Aorta (tissue), 5 donors: ENCODE measurements at places on chromosomes 6 and 20. TPM values are rescaled to one million over a fixed set of nuclear protein-coding genes. Genes with fewer than 3 reads are reported as not detected.

Gene RUNX2
- 5.4 TPM for total RNA-seq

Gene ZC3H12D
- total RNA-seq: 1.2 TPM

Gene LST1
- 24.6 TPM for total RNA-seq

Gene CHRNA4
- not detected for total RNA-seq

Gene DEF6
- total RNA-seq: 13.0 TPM

Gene HSF2
- total RNA-seq: 13.9 TPM

Gene PNPLA1
- total RNA-seq: not detected

Gene ADA
- 6.1 TPM for total RNA-seq

Gene PTCRA
- not detected for total RNA-seq

Gene WASF1
- total RNA-seq: 10.3 TPM

Gene DEFB132
- not detected for total RNA-seq

DNA sequence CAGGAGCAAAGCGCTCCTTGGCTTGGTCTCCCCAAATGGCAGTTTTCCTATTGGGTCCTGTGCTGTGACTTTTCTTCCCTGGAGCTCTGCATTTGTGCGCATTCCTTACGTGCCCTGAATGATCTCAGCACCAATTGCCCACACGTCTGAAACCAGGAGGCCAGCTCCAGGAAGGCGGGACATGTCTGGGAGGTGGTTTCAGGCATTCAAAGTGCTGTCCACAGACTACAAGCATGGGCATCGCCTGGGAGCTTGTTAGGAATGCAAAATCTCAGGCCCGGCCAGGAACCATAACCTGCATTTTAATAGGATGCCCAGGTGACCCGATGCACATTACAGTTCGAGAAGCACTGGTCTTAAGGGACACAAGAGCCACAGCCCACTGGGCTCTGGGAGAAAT is 239.6 kb downstream of the ANKRD60 start:
- DNase-seq: peak; percentile 34

GRCh38 chr20:20497242-20497978 is 129.5 kb downstream of the INSM1 start:
- no peak for DNase-seq

- no peak for DNase-seq
Measured at GRCh38 chr6:129860908-129861665, at the start of gene TMEM244. TSS of gene TMEM244 (minus strand) at chr6:129861315. CDS start at chr6:129861188, 127 bp downstream.

- DNase-seq: no peak
Measured at GRCh38 chr6:137150072-137150471, 23.4 kb downstream of the IL22RA2 start.

DNA sequence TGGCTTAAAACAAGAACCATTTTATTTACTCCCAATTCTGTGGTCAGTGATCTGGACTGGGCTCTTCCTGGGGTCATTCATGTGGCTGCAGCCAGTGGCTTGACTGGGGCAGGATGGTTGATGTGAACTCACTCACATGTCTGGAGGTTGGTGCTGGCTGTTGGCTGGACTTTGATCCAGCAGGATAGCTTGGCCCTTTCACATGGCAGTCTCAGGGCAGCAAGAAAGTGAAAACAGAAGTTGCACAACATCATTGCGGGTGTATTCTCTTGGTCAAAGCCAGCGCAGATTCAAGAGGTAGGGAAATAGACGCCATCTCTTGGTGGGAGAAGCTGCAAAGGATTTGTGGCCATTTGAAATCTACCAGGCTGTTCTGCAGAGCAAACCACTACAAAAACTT is 77.2 kb downstream of the MDGA1 start:
- DNase-seq: peak; percentile 20

- no peak for DNase-seq
Measured at GRCh38 chr20:15163632-15164031, 826.2 kb upstream of the FLRT3 start.

- DNase-seq: no peak
Measured at GRCh38 chr6:68975816-68976215, 340.7 kb downstream of the ADGRB3 start.

DNA sequence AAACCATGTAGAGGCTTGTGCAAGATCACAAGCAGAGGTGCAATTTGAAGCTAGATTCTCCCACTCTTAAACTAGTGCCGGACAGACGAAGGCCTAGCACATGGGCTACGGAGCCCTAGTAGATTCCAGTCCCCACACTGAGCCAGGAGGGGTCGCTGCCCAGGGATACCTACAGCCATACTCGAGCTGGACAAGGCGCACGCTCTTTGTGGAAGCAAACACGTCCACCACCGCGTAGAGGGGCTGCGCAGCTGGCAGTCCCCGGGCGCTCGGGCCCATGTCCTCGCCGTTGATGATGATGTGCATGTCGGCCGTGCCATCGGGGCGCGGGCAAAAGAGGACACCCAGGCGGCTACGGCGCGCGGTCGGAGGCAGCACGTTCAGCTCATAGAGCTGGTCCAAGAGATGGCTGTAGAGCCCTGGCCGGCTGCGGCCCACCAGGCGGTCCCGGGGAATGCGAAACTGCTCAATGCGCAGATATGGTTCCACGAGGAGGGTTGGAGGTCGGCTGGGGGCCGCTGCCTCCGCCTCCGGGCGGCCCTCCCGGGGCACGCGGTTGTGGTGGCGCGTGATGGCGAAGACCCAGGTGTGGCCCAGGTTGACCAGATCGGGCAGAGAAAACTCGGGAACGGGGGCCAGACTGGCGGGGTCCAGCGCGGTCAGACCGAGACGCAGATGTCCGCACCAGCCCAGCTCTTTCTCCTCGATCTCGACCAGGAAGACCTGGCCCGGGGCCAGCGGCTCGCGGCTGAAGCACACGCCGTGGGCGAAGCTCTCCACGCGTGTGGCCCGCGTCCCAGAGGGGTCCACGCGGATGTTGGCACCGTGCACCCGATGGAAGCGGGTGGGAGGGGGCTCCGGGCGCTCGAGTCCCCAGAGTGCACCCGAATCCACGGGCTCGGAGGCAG is 677 bp downstream of the NEURL2 start:
- peak; percentile 90 for DNase-seq

- DNase-seq: no peak
Measured at GRCh38 chr6:106469882-106470281, 109.4 kb downstream of the CRYBG1 start.

DNA sequence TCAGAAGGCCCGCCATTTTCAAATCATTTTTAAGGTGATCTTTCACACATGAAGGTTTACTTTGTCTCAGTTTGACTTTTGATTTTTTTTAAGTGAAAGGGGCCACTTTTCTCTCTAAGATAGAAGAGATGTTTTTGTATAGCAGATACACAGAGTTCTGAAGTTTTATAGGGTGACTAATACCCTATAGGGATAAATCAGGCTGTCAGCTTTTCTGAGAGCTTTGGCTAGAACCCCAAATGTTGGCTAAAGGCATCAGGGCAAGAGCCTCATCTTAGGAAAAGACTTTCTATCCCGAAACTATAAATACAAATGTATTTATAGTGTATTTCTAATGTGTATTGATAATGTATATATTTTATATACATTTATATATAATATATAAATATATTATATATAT is 181.4 kb downstream of the TBX18 start:
- DNase-seq: no peak

DNA sequence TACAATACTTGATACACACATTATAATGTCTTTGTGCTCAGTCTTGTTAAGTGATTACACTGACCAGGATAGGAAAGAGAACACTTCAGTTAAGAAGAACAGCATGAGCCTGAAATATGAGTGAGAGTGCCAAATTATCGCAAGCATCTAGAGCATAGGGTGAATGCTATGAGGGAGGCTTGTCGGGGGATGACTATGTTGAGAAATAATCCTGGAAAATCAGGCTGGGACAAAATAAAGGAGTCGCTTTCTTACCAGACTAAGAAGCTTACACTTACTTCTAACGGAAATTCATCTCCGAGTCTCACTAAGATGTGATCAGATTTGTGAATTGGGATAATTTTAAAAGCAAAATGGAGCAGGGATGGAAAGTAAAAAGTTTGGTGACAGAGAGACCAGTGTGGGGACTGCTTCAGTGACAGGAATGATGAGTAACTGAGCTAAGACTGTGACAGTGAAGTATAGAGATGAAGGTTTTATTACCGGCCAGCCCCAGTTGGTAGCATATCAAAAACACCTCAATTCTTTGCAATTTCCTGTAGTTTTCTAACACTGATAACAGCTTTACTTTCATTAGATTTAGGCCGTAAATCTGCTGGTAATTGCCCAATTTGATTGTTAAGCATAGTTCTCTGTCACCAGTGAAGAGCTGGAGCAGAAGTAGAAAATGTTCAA is 48.4 kb upstream of the DEFB112 start:
- DNase-seq: no peak

- DNase-seq: peak; percentile 78
Measured at GRCh38 chr20:46894971-46895905, 595 bp downstream of the EYA2 start.

DNA sequence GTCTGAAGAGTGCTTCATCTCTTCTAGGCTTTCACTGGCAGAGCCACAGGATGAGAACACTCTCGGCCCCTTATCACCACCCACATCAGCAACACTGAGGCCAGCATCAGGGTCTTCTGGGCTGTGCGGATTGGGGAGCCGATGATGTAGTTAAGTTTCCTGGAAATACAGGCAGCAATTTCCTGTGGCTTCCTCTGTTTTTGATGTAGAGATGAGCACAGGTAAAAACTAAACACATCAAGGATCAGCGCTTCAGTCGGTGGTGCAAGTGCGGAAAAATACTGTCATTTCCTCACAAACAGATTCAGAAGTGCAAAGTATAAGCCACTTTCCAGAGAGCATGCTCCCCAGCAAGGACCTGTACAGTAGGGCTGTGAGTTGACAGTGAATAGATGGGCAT is 62.6 kb downstream of the BACH2 start:
- no peak for DNase-seq

- DNase-seq: no peak
Measured at GRCh38 chr20:37501940-37502339, 19.1 kb upstream of the NNAT start.

GRCh38 chr6:139522511-139523220 is 148.2 kb upstream of the CITED2 start:
- DNase-seq: no peak

DNA sequence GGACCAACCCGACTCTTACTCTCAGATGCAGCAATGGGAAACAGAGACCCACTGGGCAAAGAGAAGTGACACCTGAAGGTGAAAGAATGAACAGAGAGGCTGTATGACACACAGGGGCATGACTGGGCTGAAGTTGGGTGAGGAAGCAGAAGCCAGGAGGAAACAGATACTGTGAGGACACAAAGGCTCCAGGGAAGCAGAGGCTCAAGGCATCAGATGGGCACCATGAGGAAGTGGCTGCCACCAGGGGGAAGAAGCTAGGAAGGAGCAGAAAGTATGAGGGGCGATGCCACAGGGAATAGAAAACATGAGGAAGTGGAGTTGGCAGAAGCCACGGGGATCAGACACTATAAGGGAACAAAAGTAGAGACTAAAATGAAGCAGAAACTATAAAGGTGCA is 30.9 kb upstream of the OCSTAMP start:
- no peak for DNase-seq

GRCh38 chr6:17031961-17032360 is 69.9 kb upstream of the STMND1 start:
- DNase-seq: peak; percentile 49

- DNase-seq: no peak
Measured at GRCh38 chr20:46230801-46231282, 77.5 kb downstream of the CDH22 start.

GRCh38 chr20:3239026-3239866 is at the start of gene SLC4A11:
TSS of gene SLC4A11 (minus strand) at chr20:3239190. CDS start at chr20:3239137, 53 bp downstream.
- DNase-seq: peak; percentile 77

- DNase-seq: no peak
Measured at GRCh38 chr20:57504411-57504810, 20.5 kb downstream of the CTCFL start.

DNA sequence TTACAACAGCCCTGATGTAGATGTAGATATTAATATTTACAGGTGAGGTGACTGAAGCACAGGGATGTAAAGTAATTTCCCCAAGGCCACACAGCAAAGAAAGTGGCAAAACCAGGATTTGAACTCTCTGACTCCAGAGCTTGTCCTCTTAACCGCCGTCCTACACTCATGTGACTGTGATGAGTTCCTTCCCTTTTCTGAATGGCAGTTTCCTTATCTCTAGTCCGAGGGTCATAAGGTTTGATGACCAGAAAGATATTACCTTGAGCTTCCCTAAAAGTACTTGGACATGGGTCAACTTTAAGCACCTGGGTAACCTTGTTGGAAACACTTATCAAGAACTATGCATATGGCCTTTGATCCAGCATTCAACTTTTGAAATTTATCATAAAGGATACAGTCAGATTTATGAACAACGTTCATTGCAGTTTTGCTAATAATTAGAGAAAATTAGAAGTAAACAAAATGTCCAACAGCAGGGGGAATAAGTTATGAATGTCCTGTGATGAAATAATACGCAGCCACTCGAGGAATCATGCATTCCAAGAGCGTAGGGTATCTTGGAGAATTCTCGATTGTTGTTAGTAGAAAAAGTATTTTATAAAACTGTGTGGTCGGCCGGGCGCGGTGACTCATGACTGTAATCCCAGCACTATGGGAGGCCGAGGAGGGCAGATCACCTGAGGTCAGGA is 2.3 kb upstream of the TLDC2 start:
- no peak for DNase-seq

- no peak for DNase-seq
Measured at GRCh38 chr20:4147319-4147718, 132.0 kb upstream of the RNF24 start.

- DNase-seq: no peak
Measured at GRCh38 chr6:119476024-119476423, 126.5 kb upstream of the MAN1A1 start.

DNA sequence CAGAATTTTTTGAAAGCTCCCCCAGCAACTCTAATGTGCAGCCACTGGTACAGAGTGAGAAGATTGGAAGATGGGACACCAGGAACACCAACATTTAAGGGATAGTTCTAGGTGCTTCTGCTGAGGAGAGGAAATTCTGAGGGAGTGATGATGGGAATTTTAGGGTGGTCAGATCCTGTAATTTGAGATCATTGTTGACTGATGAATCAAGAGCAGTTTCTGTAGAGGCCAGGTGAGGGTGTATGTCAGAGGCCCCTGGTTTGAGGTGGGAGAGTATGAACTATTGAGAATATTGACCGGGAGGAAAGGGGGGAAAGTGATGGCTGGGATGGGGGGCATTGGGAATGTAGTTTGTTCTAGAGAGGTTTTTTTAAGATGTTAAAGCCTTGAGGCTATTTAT is 47.2 kb downstream of the PTPRA start:
- DNase-seq: no peak

DNA sequence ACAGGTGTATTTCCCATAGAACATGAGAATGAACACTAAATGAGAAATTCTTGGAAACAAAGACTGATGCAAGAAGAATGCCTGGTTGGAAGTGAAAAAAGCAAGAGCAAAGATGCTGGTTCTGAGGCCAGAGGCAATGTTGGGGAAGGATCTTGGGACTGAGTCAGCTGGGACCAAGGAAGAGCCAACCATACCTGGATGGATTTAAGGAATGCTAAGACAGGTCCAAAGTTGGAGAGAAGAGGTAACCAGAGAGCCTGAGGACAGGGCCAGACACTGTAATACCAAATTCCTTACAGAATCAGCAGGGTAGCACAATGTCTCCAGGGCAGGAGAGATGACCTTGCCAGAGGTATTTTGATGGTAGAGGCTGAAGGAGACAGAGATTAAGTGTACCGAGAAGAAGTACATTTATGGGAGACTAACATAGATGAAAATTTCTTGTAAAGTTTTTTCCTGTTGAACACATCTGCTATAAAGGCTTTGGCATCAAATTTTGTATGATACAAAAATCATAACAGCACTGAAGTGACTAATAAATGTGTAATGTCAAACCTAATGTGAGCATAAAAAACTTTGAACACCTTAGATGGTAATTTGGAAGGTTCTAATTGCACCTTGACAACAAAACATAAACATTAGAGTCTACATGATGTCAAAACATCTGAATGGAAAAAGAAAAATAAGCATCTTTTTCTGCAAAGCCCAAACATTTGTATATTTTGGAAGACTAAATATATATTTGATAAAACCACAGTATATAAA is 221.7 kb upstream of the MARCKS start:
- no peak for DNase-seq

GRCh38 chr20:58753267-58753921 is 60.8 kb downstream of the NPEPL1 start:
- no peak for DNase-seq
